ENCODE measurements at places on chromosomes 12 and 14. TPM values are rescaled to one million over a fixed set of nuclear protein-coding genes. Genes with fewer than 3 reads are reported as not detected.
A peak's percentile ranks its signal among the peaks of the same experiment; 100 is the strongest.

DNA sequence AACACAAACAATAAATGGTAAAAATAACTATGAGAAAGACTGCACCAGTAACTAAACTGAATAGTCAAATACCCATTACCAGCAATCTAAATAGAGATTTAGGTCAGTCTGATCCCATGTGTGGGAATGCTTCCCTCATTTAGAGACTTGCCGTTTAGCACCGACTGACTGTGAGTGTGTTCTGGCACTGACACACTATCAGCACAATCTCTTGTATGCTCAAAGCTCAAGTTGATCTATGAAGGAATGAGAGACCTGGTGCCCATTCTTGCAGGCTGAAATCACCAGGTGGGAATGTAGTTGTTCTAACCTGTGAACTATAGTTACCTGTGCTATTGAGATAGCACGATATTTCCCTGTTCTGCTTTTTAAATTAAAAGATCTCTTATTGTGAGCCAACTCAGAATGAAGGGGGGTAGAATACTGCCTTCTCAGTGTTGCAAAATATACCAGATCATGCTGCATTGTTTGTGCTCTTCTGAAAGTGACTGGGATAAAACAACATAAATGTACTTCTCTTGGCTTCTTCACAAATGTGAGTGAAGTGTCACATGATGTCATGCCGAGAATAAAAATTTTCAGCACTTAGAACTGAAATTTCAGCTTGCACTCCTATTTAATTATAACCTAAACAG is 99.6 kb downstream of the LIN7A start:
- peaks cover 27% of the 10 kb centered on the region for H3K4me1 ChIP-seq
- H3K36me3 ChIP-seq = no peaks in the 10 kb centered on the region
- H3K27me3 ChIP-seq = no peaks in the 10 kb centered on the region
- no peak for DNase-seq

DNA sequence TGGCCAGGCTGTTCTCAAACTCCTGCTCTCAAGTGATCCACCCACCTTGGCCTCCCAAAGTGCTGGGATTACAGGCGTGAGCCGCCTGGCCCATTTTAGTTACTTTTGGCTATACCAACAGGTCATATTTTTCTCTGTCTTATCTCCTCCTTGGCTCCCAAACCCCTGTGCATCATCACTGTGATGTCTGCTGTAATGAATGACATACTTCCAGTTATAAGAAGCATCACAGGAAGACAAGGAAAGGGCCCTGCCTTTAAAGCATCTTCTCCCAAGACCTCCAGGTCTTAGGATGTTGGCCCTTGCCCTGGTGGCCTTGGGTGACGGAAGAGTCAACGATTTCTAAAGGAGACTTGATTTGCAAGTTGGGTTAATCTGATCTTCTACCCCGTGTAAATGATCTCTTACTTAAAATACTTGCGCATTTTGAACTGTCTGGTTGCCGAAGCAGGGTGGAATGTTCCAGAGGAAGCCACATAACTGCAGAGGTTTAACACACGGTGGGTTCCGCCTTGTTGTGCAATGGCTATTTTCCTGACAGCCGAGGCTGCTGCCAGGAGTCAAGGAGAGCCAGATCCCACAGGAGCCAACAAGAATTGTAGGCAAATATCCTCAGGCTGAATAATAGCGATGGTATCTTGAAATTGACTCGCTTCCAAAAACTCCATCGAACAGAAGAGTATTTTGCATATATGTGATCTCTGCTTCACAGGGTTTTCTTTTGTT is 55.7 kb upstream of the PLXNC1 start:
- no peak overlapping the region for H3K27ac ChIP-seq
- peaks cover 10% of the 10 kb centered on the region for H3K4me1 ChIP-seq
- DNase-seq = peak; percentile 70
- no peak overlapping the region for H3K4me3 ChIP-seq

DNA sequence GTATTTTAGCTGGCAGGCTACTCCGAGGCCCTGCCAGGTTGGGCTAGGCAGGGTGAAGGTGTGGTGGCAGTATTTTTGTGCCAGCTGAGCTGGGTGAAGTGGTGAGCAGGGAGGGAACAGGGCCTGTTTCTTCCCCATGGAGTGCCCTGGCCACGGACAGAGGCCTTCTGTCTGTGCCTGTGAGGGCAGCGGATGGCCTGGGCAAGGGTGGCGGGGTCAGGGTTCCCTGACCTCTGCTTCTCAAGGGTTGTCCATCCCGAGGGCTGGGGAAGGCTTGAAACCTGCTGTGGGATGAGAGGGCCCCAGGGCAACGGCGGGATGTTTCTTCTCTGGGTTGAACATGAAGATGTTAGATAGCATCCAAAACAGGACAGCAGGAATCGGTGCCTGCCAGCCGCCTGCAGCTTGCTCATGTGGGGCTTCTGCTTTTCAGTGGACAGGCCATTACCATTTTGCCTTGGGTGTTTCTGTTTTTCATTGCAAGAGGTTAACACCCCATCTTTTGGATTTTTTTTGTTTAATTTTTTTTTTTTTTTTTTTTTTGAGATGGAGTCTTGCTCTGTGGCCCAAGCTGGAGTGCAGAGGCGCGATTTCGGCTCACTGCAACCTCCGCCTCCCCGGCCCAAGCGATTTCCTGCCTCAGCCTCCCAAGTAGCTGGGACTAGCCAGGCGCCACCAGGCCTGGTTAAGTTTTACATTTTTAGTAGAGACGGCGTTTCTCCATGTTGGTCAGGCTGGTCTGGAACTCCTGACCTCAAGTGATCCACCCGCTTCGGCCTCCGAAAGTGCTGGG is 3.3 kb downstream of the MTA1 start:
- H3K27me3 ChIP-seq = no peaks in the 10 kb centered on the region
- peak overlapping the region; percentile 50 for H3K27ac ChIP-seq
- H3K4me3 ChIP-seq = no peak overlapping the region
- no peaks in the 10 kb centered on the region for H3K36me3 ChIP-seq

The FOXN4 gene
- total RNA-seq = 1.9 TPM

- H3K27me3 ChIP-seq = no peaks in the 10 kb centered on the region
- H3K36me3 ChIP-seq = no peaks in the 10 kb centered on the region
- H3K27ac ChIP-seq = no peak overlapping the region
- no peak overlapping the region for H3K4me3 ChIP-seq
These were observed 96.7 kb downstream of the SLC25A47 start for GRCh38 chr14:100419856-100420255.

DNA sequence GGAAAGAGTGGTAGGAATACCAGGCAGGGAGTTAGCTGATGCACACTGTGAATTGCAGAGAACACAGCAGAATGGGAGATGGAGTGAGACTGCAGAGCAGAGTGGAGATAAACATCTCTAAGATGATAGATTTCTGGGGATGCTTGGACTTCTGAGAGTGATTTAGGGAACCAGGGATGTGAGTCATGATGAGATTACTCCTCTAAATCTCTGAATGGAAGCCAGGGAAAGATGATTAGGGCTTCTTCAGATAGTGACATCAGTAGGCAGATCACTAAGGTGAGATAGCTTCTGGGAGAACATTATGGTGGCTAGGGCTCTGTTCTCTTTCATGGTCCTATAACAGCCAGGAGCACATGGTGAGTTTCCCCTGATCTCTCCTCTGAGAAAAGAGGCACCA is 501.5 kb upstream of the USP15 start:
- no peaks in the 10 kb centered on the region for H3K4me1 ChIP-seq
- no peaks in the 10 kb centered on the region for H3K36me3 ChIP-seq
- DNase-seq = no peak
- H3K4me3 ChIP-seq = no peak overlapping the region
- H3K27me3 ChIP-seq = no peaks in the 10 kb centered on the region
- H3K27ac ChIP-seq = no peak overlapping the region

GRCh38 chr12:52956987-52957386 is 8.1 kb downstream of the KRT18 start:
- DNase-seq = no peak
- H3K36me3 ChIP-seq = no peaks in the 10 kb centered on the region
- no peaks in the 10 kb centered on the region for H3K27me3 ChIP-seq
- H3K4me3 ChIP-seq = no peak overlapping the region
- H3K27ac ChIP-seq = no peak overlapping the region
- H3K4me1 ChIP-seq = no peaks in the 10 kb centered on the region

DNA sequence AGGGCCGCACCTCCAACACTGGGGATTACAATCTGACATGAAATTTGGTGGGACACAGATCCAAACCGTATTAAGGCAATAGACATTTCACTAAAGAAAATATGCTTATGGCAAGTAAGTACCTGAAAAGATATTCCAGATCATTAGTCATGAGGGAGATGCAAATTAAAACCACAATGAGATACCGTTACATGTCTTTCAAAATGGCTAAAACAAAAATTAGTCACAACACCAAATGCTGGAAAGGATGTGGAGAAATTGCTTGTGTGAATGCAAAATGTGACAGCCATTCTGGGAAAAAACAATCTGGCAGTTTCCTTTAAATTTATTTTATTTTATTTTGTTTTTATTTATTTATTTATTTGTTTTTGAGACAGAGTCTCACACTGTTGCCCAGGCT is 82.3 kb upstream of the PTGDR start:
- no peak overlapping the region for H3K27ac ChIP-seq
- no peak overlapping the region for H3K4me3 ChIP-seq
- H3K27me3 ChIP-seq = no peaks in the 10 kb centered on the region
- no peaks in the 10 kb centered on the region for H3K4me1 ChIP-seq
- H3K36me3 ChIP-seq = no peaks in the 10 kb centered on the region

DNA sequence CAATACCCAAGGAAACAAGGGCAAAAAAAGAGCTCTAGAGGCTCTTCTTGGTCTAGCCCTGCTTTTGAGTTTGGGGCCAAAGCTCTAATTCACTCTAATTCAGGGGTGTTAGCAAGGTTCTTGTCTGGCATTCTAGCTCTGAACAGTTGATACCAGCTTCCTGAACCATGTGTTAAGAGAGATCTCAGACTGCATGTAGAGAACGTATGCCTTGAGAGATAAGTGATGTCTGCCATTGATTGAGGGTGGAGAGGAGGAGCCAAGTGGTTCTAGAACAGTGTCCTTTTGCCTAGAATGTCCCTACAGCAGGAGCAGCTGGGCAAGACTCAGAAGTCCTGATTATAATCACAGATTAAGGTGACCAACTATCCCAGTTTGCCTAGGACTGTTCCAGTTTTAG is 18.2 kb upstream of the POC1B start:
- H3K4me3 ChIP-seq = no peak overlapping the region
- peaks cover 18% of the 10 kb centered on the region for H3K4me1 ChIP-seq
- H3K27ac ChIP-seq = no peak overlapping the region
- no peak for DNase-seq
- H3K36me3 ChIP-seq = no peaks in the 10 kb centered on the region
- H3K27me3 ChIP-seq = no peaks in the 10 kb centered on the region

DNA sequence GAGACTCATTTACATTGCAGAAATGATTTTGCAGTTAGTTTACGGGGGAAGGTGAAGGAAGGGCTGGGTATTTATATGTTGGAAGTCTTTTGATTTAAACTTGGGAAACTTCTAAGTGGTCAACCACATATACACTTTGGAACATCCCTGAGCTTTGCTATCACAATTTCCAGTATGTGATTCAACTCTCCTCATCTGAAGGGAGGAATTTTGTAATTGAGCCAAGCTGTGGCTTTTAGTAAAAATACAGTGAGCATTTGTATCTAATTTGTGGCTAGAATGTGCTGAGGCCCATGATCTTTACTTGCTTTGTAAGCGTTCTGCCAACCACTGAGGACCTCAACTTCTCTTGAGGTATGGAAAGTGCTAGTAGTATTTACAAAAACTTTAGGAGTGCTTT is 235.0 kb upstream of the PDZRN4 start:
- H3K27ac ChIP-seq = no peak overlapping the region
- DNase-seq = no peak
- H3K4me1 ChIP-seq = no peaks in the 10 kb centered on the region
- no peaks in the 10 kb centered on the region for H3K36me3 ChIP-seq

DNA sequence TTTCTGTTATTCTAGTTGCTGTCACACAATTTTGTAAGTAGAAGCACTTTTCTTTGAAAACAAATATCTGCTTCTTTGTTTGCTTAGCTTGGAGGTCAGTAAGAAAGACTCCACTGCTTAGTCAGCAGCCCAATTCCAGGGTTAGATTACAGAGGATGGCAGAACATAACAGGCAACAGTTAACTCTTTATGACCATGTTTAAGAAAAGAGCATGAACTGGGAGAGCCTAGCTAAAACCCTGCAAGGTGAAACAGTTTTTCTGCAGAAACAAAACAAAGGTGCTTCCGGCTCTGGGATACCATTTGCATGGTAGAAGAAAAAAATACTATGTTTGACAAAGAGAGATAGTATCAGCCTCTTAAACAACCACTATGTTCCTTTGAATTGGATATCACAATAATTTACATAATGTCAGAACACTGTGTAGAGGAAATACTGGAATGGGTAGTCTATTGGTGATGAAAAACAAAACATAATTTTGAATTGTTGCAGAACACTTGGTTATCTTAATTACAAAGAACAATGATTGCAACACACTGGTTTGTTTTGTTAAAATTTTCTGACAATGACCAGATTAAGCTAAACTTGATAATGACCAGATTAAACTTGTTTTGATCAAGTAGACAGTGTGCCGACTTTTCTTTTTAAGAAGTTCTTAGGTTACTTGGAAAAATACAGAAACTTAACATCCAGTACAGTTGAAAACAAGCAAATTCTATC is 22.4 kb upstream of the PPM1H start:
- H3K4me3 ChIP-seq = no peak overlapping the region
- no peak overlapping the region for H3K27ac ChIP-seq
- no peaks in the 10 kb centered on the region for H3K36me3 ChIP-seq
- H3K4me1 ChIP-seq = no peaks in the 10 kb centered on the region
- H3K27me3 ChIP-seq = no peaks in the 10 kb centered on the region

The SCNN1A gene
- 0.82 TPM for total RNA-seq

- no peak overlapping the region for H3K27ac ChIP-seq
- no peaks in the 10 kb centered on the region for H3K27me3 ChIP-seq
- H3K36me3 ChIP-seq = no peaks in the 10 kb centered on the region
These were observed 69.6 kb downstream of the NINJ2 start for GRCh38 chr12:593396-594270.
